ENCODE measurements at places on chromosomes 3 and 15.

DNA sequence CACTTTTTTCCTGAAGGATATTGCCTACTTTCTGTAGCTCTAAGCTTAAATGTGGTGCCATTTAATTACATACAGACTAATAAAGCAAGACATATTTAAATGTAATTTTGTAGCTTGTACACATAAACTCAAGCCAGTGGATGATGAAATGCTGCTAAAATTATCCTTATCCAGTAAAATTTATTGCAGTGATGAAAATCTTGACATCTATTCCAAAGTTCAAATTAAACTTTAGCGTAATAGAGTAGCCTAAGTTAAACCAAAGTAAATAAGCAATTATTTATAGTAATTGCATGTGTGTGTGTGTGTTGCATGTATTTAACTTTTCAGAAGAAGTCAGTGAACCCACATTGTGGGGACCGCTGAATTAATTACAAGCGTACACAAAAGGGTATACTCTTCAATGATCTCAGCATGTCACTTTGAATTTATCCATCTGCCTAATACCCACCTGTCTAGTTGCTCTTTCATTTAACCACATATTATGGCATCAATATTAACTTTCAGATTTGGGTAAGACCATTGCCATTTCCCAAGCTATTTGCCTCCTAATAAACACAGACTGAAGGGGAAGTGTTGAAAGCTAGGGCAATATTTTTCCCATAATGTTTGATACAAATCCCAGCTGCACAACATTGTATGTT is 85.0 kb downstream of the MECOM start:
- DNase-seq, result no peak

- no peak for DNase-seq
Measured at GRCh38 chr3:194300382-194300758, 50.8 kb downstream of the CPN2 start.

DNA sequence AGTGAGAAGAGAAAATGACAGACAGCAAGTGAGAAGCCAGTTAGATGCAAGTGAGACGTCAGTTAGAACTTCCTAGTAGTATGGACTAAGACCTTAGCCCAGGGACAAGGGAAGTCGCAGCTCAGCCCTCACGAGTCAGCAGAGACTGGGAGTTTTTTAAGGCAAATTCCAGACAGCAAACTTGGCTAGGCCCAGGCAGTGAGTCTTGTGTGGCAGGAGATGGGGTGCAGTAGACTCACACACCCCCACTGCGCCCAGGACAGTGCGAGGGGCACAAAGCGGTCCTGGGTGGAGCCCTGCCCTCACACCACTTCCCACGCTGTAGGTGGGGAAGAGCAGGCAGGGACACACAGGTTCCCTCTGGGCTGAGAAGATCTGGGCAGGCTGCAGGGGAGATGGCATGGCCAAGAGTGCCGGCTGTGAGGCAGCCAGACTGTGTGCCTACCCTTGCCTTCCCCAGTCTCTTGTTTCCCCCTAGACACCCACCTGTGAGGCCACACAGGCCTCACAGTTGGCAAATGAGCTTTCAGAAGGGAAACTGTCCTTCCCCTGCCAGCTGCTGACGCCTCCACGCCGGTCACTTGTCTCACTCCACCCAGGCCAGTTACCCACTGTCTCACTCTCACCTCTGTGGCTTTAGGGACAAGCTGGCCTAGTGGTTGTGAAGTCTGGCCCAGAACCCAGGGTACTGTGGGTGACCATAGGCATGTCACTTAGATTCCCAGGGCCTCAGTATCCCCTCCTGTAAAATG is 13.7 kb upstream of the PRKCD start:
- no peak for DNase-seq

GRCh38 chr15:65085990-65086679 is 9.6 kb downstream of the KBTBD13 start:
- DNase-seq, result no peak

DNA sequence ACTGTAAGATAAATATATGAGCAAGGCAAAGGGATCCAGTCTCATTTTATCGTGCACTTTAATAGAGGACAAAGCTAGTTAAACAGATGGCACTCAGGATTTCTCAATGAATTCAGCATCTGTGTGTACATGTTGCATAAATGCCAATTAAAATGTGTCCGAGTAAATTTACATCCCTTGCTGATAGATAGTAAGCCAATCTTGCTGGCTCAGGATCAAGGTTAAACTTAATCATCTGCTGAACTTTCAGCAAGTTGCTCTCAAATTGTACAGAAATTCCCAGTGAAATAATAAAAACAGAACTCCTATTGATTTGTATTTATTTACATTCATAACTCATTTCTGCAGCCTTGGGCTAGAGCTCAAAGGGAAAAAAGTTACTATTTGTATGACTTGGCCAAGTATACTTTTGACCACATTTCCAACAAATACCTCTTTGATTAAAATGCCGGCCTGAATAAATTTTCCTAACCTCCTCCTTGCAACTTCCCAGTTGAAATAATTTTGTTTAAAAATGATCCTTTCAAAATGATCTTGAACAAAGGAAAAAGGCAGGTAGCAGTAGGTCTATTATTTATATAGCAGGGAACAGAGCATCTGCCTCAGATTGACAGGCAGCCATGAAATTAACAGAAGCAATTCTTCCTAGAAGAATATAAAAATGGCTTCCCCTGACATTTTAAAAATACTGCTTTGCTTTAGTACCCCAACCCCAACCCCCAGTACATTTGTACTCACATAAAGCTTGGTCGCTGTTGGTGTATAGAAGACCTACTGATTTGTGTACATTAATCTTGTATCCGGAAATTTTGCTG is 1001.9 kb downstream of the ROBO1 start:
- DNase-seq, result no peak

- DNase-seq, result no peak
Measured at GRCh38 chr15:39498629-39499028, 82.2 kb upstream of the THBS1 start.

DNA sequence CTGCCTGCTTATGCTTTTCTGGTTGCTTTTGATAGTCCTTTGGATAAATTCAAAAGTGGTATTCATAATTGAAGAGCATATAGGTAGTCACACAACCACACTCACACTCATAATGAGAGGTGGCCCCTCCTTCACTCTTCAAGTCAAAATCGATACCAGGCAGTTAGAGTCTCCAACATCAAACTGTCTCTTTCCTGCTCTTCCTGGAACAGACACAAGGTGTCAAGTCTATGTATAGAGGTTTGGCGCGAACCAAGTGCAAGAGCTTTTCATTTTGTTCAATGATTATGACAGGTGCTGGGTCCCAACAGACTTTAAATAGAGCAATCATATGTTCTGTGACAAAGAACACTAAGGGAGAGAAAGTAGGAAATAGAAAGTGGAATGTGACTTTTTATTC is 29.9 kb upstream of the RGMA start:
- no peak for DNase-seq

DNA sequence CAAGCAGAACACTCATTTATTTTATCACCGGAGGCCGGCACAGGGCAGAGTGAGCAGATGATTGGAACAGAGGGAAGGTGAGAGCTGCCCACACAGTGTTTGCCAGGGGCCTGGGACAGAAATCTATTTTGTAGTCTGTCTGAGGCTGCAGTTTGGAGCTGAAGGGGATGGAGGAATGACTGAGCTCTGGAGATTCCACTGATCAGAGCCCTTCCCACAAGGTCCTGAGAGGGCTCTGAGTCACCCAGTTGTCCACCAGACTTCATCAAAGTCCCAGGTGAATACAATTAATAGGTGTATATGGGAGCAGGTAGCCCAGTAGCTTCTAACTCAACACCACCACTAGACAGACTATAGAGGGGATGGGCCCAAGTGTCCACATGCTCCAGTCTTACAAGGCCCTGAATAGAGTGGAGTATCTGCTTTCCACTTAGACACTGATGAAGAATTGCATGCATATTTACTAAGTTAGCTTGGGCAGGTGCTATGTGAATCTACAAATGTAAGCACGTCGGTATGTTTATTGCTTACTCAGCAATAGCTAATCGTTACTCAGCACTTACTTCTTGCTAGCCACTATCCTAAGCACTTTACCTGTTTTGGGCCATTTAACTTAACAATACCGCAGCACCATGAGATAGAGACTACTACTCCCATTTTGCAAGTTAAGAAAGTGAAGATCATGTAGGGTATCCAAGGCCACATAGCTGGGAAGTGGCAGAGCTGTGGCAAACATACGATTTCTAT is 2.7 kb upstream of the STARD5 start:
- no peak for DNase-seq

GRCh38 chr3:157832588-157832987 is 273.6 kb downstream of the SHOX2 start:
- DNase-seq, result no peak

- DNase-seq, result no peak
Measured at GRCh38 chr15:29099131-29099880, 170.3 kb downstream of the NSMCE3 start.

GRCh38 chr3:153901152-153901551 is 220.0 kb upstream of the ARHGEF26 start:
- DNase-seq, result no peak

- DNase-seq, result peak; percentile 24
Measured at GRCh38 chr3:148955544-148956346, 35.6 kb upstream of the GYG1 start.

DNA sequence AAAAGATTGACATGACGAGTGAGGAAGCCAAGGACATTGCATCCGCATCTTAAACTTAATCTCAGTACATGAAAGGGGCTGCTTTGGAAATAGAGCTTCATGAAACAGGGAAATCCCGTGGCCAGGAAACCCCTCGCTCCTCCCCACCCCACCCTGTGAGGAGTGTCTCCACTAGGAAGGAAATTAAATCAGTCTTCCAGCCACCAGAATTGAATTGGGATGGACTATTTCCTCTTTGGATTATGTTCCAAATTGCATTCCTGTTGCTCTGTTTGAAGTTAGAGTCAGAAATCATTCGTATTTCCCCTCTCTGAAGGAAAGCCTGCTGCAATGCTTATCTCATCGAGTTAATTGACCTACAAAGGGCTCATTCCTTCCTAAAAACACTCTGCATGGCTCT is 35.8 kb downstream of the CLDN11 start:
- DNase-seq, result no peak
